Hippocampal formation (tissue), 2 donors: ENCODE measurements at places on chromosomes 16 and 17.

DNA sequence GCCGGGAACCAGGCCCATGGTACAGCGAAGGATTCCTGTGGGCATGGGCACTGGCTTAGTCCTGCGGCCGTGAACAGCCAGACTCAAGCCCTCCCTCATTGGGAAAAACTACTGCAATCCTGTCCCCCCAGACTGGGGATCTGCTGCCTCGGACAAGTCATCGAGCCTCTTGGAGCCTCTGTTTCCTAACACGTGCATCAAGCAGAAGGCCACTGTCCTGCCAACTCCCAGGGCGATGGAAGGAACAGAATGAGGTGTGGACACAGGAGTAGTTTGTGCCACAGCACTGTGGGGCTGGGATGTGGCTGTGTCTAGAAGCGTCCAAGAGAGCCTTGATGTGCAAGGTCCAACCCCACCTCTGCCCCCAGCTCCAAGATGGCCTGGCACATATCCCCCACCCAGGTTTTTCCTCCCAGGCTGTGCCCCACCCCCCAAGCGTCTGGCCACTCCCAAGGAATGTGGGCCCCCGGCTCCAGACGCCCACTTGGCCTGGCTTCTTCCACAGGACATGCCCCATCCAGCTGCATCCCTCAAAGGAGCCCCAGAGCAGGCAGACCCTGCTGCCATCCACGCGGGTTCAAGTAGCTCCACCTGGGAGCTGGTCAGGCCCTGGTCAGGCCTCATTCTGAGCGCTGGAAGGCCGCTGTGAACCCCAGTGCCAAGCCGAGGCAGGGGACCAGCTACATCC lies 3.4 kb downstream of the CAMKK1 start:
- no peak for DNase-seq

DNA sequence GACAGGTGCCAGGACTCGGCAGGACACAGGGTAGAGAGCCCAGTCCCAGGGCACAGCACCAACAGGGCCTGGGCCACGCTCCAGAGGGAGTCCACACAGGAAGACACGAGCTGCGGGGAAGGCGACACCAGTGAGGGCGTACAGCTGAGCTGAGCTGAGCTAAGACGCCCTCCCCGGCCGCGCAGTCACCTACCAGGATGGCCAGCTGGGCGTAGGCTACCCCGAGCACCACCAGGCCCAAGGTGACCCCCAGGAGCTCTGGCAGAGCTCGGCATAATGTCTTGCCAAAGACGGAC lies 42.6 kb downstream of the TSC2 start:
- DNase-seq, result no peak

GRCh38 chr16:67702130-67702529 lies 17.0 kb downstream of the GFOD2 start:
- DNase-seq, result no peak

GRCh38 chr17:43549496-43549895 lies 3.4 kb upstream of the ETV4 start:
- DNase-seq, result no peak

DNA sequence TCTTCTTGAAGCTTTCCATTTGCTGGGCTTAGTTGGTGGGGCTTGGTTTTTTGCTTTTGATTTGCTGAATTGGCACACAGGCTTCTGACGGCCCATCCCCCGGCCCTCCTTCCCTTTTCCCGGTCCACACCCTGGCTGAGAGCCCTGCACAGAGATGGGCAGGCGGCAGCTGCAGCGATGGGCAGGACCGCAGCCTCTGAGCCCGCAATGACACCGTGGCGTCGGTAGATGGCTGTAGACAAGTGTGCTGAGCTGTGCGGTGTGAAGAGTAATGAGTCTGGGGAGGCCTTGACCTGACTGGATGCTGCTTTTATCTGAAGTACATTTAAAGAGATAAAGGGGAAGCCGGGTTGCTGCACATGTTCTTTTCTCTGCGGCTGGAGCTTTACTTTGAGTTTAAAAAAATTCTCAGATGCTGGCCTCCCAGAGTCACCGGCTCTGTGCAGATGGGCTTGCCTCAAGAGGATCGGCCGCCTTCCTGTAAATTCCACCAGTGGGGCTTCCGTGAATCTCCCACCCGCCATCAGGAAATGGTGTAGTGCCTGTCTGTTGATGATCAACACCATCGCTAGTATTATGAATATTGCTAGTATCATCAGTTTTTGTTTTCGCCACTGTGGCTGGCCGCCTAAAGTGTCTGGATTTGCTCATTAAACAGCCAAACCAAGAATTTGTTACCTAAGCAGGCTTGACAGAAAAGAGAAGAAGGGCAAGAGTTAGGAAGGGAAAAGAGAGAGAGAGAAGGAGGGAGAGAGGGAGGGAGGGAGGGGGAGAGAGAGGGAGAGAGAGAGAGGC lies 245.6 kb upstream of the RBFOX1 start:
- peak; percentile 24 for DNase-seq

GRCh38 chr16:57729182-57729484 lies 6.4 kb upstream of the KATNB1 start:
- no peak for DNase-seq

GRCh38 chr17:40422990-40423633 lies 5.4 kb upstream of the TOP2A start:
- no peak for DNase-seq

GRCh38 chr17:40177275-40177874 lies at the start of gene RAPGEFL1:
Gene RAPGEFL1, plus strand, starts transcription at chr17:40177470. Its CDS starts 392 bp downstream, at chr17:40177862.
- peak; percentile 35 for DNase-seq

DNA sequence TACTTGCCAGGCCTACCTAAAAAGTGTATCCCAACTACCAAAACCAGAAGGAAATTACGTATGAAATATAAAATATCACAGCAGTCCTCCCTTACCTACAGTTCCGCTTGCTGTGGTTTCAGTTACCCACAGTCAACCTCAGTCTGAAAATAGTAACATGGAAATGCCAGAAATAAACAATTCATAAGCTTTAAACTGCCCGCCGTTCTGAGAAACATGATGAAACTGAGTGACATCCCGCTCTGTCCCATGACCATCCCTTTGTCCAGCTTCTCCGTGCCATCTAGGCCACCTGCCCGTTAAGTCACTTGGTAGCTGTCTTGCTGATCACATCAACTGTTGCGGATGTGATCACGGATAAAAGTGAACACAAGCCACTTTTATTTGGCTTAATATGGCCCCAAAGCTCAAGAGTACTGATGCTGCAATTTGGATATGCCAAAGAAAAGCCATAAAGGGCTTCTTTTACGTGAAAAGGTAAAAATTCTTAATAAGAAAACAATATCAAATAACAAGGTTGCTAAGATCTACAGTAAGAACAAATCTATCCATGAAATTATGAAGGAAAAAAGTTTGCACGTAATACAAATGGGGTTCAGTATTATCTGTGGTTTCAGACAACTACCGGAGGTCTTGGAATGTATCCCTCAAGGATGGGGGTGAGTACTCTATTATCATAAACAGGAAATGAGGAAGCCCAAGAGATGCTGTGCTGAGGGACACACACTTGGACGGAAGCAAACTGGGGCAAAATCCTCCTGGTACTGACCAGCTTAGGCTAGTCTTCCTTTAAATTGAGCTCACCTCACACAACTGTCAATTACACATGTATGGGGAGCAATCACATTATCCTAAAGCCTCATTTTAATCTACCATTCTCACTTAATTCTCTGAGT lies 8.2 kb downstream of the USP22 start:
- no peak for DNase-seq

- no peak for DNase-seq
Observed at GRCh38 chr16:31214708-31215286, 878 bp downstream of the TRIM72 start.

GRCh38 chr16:58503166-58503862 lies 3.4 kb downstream of the NDRG4 start:
- DNase-seq, result no peak

DNA sequence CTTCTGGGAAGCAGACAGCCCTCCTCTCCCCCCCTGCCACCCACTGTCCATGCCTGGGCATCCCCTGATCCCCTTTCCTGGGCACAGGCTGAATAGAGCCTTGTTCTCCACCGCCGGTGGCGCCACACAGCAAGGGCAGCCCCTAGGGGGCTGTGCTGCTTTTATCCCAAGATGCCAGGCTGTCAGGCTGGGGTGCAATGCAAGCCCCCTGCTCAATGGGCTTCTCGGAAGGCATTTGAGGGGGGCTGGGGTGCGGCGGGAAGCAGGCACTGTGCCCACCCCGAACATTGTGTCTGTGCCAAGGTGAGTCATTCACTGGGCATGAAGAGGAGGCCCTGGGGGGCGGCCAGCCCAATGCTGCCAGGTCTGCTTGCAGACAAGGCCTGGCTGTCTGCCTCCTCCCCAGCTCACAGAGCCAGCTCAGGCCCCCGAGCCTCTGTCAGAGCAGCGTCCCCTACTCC lies 1.5 kb upstream of the GFAP start:
- DNase-seq, result peak; percentile 67

- no peak for DNase-seq
Observed at GRCh38 chr17:77427391-77427991, 286.7 kb downstream of the SEC14L1 start.

- no peak for DNase-seq
Observed at GRCh38 chr16:74160759-74161158, 135.9 kb upstream of the PSMD7 start.

DNA sequence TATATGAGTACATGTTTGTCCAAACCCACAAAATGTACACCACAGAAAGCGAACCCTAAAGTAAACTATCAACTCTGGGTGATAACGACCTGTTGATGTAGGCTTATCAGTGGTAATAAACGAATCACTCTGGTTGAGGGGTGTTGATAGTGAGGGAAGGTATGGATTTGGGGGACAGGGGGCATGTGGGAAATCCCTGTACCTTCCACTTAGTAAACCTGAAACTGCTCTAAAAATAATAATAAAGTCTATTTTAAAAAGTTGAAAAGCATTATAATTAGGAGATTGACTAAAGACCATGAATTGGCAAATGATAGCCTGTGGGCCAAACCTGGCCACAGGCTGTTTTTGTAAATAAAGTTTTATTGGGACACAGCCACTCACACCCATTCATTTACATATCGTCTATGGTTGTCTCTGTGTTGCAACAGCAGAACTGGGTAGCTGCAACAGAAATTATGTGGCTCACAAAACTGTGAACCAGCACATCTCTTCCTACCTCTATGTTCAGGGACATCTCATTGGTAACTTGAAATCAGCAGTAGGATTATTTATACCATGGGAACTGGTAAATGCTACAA lies 85.5 kb upstream of the CDYL2 start:
- DNase-seq, result no peak

- no peak for DNase-seq
Observed at GRCh38 chr17:52410781-52411180, 252.3 kb upstream of the CA10 start.

- no peak for DNase-seq
Observed at GRCh38 chr16:90012991-90013745, 6.1 kb downstream of the DBNDD1 start.

GRCh38 chr16:14455573-14455972 lies 174.5 kb downstream of the PARN start:
- no peak for DNase-seq

- no peak for DNase-seq
Observed at GRCh38 chr16:30743716-30744115, 4.5 kb upstream of the PHKG2 start.

- no peak for DNase-seq
Observed at GRCh38 chr17:4947411-4948165, 742 bp downstream of the PFN1 start.

GRCh38 chr17:61605692-61606091 lies 14.7 kb upstream of the NACA2 start:
- DNase-seq, result no peak

DNA sequence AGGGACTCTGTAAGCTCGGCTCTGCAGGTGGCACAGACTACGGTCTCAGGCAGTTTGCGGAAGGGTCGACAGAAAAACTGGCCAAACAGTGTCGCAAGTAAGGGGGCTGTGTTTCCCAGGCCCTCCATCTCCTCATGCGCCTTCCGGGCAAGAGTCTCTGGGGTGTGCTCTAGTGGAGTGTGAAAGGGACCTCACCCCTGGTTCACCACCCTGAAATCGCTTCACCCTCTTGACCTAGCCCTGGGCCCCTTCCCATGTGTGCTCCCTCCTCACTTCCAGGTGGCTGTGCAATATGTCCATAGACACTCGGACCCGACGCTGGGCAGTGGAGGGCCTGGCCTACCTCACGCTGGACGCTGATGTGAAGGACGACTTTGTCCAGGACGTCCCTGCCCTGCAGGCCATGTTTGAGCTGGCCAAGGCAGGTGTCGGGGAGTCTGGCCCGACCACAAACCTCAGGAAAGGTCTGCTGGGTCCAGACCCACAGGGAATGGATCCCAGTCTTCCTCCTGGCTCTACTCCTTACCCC lies 22.3 kb downstream of the UNC45B start:
- DNase-seq, result no peak

DNA sequence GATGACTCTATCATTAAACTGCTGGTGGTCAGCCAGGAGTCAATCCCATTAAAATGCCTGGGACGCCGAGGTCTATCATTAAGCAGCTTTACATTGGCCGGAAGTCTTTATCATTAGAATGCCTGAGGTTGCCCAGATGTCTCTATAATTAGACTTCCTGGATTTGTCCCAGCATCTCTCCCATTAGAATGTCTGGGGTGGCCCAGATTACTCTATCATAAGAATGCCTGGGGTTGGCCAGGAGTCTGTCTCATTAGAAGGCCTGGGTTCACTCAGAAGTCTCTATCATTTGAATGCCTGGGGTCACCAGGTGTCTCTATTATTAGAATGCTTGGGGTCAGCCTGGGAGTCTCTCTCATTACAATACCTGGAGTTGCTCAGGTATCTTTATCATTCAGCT lies 2227.2 kb downstream of the TP53TG3F start:
- no peak for DNase-seq

GRCh38 chr17:1009229-1010085 lies 12.5 kb downstream of the TIMM22 start:
- no peak for DNase-seq

GRCh38 chr16:84448444-84448843 lies 56.0 kb downstream of the MEAK7 start:
- no peak for DNase-seq

DNA sequence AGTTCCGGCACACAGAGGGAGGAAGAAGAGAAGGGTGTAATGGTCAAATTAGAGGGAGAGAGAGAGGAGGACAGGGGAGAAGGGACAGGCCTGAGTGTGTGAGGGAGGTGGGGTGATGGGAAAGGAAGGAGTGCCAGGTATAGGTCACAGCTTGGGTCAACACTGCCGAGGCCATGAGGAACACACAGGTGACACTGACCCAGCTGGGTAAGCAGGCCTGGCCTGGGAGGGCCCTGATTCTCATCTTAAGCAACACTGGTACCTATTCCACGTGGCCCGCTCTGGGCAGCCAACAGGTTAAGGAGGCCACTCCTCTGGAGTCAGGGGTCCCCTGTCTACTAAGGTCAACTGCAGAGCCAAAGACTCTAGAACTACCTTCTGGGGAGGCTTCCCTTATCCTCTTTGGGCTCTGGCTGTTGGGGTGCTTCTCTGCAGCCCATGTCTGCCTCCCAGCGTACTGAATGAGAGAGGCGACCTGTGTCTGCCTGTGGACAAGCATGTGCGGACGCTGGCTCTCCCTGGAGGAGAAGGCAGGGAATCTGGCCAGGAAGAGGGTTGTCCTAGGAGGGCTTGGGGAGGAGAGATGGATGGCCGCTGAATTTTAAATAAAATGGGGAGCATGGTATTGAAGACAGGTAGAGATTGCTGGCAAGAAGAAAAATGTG lies 57.6 kb downstream of the RGS9 start:
- no peak for DNase-seq

- no peak for DNase-seq
Observed at GRCh38 chr17:58336456-58337209, 8.0 kb upstream of the TSPOAP1 start.
